GM06990 (cell line): ENCODE measurements at places on chromosomes 12 and 14.
A peak's percentile ranks its signal among the peaks of the same experiment; 100 is the strongest.

- no peak for DNase-seq
These were observed 557.3 kb upstream of the MIS18BP1 start for GRCh38 chr14:45810152-45810872.

DNA sequence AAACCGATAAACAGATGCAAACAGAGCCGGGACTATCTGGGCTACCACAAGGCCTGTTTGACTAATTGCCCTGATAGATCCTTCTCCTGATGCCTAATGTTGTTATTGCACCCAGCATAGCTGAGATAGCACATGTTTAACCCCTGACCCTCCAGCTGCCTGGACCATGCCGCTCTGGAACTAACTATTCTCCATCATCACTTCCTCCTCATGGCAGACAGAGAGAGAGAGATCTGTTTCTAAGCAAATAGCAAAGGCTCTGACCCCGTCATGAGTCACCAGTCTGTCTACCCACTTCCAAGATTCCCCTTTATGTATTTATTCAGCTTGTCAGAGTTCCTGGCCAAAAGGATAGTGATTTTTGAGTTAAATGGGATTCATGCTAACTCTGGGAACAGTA is 58.2 kb upstream of the FLRT2 start:
- DNase-seq: no peak

DNA sequence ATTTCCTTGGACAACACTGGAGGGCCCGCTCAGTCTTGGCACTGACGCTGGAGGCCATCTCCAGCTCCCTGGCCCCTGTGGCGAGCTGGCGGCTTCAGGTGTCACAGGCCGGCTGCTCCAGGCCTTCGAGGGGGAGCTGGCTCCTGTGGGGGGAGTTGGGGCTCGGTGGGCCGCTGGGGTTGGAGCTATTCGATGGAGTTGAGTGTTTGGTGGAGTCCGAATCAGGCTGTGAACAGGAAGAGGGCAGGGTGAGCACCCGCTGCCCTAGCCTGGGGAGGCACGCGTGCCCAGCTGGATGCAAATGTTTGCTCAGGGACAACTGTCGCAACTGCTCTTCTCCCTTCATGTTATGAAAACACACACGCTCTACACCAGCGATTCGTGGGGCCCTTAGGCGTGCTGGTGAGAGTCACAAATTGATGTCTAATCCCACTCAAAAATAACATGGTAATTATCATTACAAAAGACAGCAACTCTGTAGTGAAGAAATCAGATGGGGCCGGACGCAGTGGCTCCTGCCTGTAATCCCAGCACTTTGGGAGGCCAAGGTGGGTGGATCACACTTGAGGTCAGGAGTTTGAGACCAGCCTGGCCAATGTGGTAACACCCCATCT is 11.3 kb downstream of the AMN start:
- DNase-seq: no peak

DNA sequence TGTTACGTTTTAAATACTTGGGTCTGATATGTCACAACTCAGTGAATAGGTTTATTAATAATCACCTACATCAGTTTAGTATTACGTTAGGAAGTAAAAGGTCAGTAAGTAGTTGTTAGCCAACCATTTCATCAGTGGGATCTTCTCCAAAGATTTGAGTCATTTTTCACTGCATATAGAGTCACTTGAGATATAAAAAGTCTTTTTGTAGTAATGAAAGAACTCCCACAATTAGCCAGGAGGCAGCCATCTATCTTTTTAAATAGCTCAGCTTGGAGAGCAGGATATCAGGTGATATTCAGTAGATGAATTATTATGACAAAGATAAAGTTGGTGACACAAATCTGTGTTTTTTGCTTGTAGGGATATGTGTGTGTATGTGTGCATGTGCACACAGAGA is 309.3 kb downstream of the PDZRN4 start:
- DNase-seq: no peak

DNA sequence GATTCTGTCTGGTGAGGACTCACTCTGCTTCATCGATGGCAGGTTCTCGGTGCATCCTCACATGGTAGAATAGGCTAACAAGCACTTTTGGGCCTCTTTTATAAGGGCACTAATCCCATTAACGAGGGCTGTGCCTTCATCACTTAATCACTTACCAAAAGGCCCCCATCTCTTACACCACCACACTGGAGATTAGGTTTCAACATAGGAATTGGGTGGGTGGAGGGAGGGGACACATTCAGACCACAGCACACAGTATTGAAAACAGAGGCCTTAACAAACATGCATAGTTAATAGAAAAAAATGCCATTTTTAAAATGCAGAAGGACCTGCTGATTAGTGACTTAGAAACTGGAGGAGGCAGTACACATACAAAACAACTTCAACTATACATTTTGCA is 61.6 kb downstream of the SPPL3 start:
- no peak for DNase-seq

DNA sequence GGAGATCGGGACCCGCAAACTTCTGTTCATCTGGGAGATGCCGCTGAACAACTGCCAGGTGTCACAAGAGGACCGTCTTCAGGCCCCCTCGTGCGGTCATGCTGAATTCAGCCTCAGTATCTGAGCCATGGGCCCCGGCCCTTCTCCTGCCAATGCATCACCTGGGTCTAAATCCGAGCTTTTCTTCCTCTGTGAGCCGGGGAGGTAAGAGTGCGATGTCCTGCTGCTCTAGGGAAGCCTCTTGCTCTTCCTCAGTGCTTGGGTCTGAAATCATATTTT is 155.8 kb upstream of the FKBP4 start:
- no peak for DNase-seq

GRCh38 chr12:131108177-131108955 is 154.7 kb downstream of the ADGRD1 start:
- DNase-seq: no peak

- no peak for DNase-seq
These were observed 55.4 kb downstream of the OTX2 start for GRCh38 chr14:56754921-56755320.

- DNase-seq: no peak
These were observed 158.1 kb downstream of the ATP23 start for GRCh38 chr12:58099476-58099875.

- no peak for DNase-seq
These were observed 507.0 kb downstream of the SNAPC1 start for GRCh38 chr14:62269204-62269603.

DNA sequence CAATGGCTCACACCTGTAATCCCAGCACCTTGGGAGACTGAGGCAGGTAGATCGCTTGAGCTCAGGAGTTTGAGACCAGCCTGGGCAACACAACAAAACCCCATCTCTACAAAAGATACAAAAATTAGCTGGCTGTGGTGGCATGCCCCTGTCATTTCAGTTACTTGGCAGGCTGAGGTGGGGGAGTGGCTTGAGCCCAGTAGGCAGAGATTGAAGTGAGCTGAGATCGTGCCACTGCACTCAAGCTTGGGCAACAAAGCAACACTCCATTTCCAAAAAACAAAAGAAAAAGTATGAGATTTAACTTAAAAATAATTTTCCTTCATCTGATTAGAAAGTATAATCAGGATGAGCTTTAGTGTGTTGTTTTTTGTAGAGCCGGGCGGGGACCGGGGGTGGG is 47.9 kb upstream of the BCAT1 start:
- no peak for DNase-seq

- no peak for DNase-seq
These were observed 885.3 kb upstream of the TMEM132C start for GRCh38 chr12:127381681-127382080.

GRCh38 chr12:70756118-70756517 is 118.9 kb upstream of the PTPRB start:
- no peak for DNase-seq

DNA sequence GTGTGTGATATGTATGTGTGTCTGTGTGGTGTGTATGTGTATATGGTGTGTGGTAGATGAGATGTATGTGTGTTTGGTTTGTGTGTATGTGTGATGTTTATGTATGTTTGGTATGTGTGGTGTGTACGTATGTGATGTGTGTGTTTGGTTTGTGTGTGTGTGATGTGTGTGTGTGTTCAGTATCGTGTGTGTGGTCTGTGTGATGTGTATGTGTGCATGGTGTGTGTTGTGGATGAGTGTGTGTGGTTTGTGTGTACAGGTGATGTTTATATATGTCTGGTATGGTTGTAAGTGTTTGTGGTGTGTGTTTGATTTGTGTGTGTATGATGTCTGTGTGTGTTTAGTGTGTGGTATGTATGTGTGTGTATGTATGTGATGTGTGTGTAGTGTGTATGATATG is 199.4 kb downstream of the SUDS3 start:
- no peak for DNase-seq

- DNase-seq: no peak
These were observed 32.3 kb upstream of the FICD start for GRCh38 chr12:108482717-108483212.

DNA sequence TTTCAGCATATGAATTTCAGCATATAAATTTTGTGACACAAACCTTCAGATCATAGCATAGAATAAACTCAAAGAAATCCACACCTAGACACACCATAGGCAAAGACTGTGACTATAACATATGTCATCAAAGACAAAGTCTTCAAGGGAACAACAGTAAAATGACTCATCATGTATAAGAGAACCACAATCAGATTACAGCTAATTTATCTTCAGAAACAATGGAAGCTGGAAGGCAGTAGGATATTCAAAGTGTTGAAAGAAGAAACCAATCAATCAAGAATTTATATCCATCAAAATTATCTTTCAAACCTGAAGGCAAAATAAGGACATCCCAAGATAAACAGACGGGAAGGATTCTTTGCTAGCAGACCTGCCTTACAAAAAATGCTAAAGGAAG is 29.0 kb downstream of the DLK1 start:
- no peak for DNase-seq

GRCh38 chr14:22533057-22533704 is 55.8 kb downstream of the DAD1 start:
- DNase-seq: no peak

- DNase-seq: no peak
These were observed 8.3 kb downstream of the KRT7 start for GRCh38 chr12:52241205-52241842.

DNA sequence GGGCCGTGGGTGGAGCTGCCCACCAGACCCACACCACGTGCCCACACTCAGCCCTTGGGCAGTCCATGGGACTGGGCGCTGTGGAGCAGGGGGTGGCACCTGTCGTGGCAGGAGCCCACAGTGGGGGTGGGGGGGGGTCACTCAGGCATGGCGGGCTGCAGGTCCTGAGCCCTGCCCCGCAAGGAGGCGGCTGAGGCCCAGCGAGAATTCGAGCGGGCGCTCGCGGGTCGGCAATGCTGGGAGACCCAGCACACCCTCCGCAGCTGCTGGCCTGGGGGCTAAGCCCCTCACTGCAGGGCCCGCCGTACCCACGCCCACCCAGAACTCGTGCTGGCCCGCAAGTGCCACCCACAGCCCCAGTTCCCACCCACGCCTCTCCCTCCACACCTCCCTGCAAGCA is 132.6 kb upstream of the GARIN2 start:
- DNase-seq: no peak

DNA sequence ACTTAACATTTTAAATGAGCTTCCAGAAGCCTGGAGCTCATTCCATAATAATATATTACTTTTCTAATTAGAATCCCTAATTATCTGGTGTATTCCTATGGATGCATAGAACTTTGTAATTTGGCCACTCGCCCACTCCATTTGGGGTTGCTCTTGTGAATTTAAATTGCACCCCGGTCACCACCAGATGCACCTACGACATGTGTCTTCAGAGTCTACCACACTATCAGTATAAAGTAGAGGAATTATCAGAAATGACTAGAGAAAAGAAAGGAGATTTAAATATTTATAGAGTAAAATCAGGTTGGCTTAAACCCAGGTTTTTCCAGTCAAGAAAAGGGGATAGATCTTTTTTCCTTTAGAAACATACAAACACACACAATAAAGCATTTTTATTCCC is 145.8 kb upstream of the DCN start:
- no peak for DNase-seq

DNA sequence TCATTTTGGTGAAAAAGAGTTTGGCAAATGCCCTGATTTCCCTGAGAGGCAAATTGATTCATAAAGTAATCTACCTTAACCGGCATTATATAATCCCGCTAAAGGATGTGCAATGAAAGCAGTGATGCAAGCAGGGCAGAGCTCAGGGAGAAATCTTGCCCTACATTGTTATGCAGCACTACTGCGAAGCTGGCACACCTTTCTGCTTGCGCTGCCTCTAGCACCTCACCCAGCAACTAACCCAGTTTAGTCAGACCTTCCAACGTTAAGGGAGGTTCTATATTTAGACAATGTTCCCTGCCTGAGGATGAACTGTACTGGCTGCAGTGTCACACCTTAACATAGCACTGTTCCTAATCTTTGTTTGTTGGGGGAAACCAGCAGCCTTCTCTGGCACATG is 60.8 kb upstream of the CCDC196 start:
- no peak for DNase-seq

GRCh38 chr14:95233702-95234241 is 76.4 kb upstream of the DICER1 start:
- DNase-seq: peak; percentile 61

- peak; percentile 3 for DNase-seq
These were observed 136.4 kb upstream of the USP15 start for GRCh38 chr12:62123721-62124203.

DNA sequence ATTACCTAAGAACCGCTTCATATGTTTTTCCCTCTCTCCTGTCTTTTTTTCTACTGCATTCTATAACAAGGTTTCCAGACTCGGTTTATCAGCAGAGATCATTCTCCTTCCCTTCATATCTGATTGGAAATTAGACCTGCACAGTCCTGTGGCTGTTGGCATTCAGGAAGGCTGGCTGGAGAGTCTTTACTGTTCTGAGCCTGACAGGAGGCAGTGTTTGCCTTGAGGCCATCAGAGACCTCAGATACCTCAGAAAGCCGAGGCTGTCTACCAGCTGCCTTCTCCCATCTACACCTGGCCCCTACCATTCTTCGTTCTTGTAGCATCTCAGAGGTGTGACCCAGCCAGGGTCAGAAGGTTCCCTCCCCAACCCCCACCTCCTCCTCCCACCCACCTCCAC is 182.0 kb downstream of the CAND1 start:
- DNase-seq: no peak

DNA sequence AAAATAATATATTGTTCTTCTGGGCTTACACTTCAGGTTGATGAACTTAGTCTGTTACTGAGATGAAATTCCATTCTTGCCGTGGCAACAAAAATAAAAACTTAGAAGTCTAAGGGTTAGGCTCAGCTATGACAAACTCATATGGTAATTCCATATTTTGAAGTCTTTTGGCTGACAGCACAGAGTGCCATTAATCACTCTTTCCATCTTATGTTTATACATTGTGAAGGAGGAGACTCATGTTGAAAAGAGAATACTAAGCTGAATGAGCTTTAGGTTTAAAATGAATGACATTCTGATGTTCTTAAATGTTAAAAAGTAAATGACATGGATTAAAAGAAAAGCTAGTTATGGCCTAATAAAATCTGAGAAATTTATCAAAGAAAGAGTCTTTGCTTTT is 291.9 kb downstream of the SOX5 start:
- DNase-seq: no peak

DNA sequence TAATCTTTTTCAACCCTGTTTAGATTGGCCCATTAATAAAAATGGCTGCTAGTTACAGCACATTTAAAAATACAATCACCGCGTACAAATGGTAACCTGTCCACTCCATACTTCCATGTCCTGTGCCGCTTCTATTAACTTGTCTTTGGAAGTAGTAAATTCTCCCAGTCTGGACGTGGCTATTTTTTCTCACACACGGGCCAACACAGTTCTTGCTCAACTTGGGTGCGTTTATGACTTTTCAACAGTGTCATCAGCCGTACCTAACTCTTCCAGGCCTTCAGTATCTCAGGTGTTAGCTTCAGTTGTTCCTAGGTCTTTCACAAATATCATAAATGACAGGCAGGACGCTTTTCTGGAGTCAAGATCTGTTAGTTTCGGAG is 475 bp upstream of the PCNX1 start:
- no peak for DNase-seq
